Foreskin keratinocyte (primary cell): ENCODE measurements at places on chromosomes 3 and 15.

DNA sequence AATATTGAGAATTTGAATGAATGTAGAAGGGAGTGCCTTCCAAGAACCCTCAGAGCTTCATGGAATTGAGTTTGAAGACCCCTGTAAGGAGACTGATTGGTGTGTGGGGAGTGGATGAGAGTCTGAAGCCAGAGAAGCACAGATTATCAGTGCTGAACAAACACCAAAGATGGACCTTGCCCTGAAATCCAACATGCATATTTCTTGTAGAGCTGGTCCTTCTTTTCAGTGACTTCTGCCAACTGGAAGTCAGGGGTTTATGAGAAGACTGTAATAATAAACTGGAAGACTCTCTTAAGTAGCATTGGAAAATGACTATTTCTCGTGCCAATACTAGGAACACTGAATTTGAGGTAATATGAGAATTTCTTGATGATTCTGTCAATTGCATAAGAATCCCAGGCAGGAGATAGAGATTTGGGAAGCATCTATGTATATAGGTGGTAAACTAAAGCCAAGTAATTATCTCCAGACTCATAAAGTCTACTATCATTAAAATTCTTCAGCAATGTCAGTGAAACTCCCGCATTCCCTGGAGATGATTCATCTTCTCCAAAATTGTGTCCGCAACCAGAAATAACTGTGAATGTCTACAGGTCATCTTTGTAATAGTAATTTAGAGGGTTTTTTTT lies 213.8 kb downstream of the IL5RA start:
- DNase-seq, result no peak

DNA sequence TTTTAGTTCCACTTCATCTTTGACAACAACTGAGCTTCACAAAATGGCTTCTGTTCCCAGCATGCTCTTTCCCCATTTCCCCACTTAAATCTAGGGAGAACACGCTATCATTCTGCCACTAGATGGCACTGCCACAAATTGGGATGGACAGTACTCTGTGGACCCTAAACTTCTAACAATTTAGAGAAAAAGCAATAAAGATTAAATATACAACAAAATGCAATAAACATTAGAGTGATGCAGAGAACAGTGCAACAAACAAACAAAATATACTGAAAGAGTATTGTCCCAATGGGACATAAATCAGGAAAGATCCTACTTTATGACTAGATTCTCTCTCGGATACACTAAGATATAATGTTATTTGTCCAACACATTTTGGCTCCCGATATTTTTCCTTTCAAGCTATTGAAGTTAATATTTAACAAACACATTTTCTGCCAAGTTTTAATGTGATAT lies 169.7 kb upstream of the TMCO5A start:
- peak; percentile 6 for DNase-seq

GRCh38 chr15:96336596-96337364 lies 6.3 kb downstream of the NR2F2 start:
- no peak for DNase-seq

DNA sequence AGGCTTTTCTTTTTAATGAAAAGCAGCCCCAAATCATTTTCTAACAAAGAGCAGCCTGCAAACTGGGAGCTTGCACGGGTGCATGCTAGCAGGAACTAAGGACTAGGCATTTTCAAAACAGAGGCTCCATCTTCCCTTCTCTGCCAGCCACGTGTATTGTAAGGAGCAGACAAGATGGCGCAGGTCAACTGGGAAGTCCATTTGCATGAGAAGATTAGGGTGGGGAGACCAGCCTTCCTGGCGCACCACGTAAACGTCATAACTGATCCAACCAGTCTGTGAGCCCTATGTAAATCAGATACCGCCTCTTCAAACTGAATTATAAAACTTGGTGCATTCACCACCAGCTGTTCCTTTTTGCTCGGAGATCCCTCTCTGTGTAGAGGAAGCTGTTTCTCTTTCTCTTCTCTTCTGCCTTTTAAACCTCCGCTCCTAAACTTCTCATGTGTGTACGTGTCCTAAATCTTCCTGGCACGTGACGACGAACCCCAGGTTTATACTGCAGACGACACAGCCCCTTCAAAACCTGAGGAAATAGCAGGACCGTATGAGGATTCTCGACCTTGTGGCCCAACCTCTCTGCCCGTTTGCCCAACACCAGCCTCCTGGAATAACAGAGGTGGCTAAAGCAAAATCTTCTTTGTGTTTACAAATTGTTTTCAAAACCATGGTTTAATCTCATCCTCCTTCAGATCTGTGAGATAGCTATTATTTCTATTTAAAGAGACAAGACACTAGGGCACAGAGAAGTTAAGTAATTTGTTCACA lies 26.4 kb upstream of the SLC30A4 start:
- no peak for DNase-seq

- no peak for DNase-seq
These were observed 34.6 kb upstream of the EPHA6 start for GRCh38 chr3:96779810-96780209.

- DNase-seq, result no peak
These were observed 255.9 kb downstream of the NFKBIZ start for GRCh38 chr3:102105193-102105592.

- DNase-seq, result no peak
These were observed 309.5 kb downstream of the THSD4 start for GRCh38 chr15:71424765-71425164.

- DNase-seq, result no peak
These were observed 56.9 kb upstream of the TBC1D5 start for GRCh38 chr3:17799312-17799711.
